ENCODE measurements at places on chromosomes 3 and 15. TPM values are rescaled to one million over a fixed set of nuclear protein-coding genes. Genes with fewer than 3 reads are reported as not detected.

ALDH1A3 gene
- 214 TPM for total RNA-seq

LTK gene
- not detected for total RNA-seq

MAGI1 gene
- 7.5 TPM for total RNA-seq

AMIGO3 gene
- total RNA-seq: not detected

EPHB1 gene
- not detected for total RNA-seq

PIK3CB gene
- total RNA-seq: 15.3 TPM

PLSCR5 gene
- total RNA-seq: not detected

ZPLD1 gene
- total RNA-seq: 1.7 TPM

GRK7 gene
- total RNA-seq: not detected

COL6A5 gene
- total RNA-seq: not detected

KIF15 gene
- 2.4 TPM for total RNA-seq

ISLR gene
- total RNA-seq: not detected

IGSF10 gene
- under 0.01 TPM for total RNA-seq

VIPR1 gene
- total RNA-seq: 3.4 TPM

LRRIQ4 gene
- total RNA-seq: not detected

MUSTN1 gene
- not detected for total RNA-seq

CCDC33 gene
- not detected for total RNA-seq

C3orf70 gene
- not detected for total RNA-seq

SLC22A13 gene
- total RNA-seq: 0.24 TPM

ACP3 gene
- 1.9 TPM for total RNA-seq

C15orf62 gene
- 1.2 TPM for total RNA-seq

SLC9C1 gene
- total RNA-seq: 0.43 TPM

EFCAB12 gene
- not detected for total RNA-seq

CD276 gene
- 31.5 TPM for total RNA-seq

PPP1R14D gene
- not detected for total RNA-seq

MYO5C gene
- 8.9 TPM for total RNA-seq

CSK gene
- total RNA-seq: 30.1 TPM

GOLGA8H gene
- not detected for total RNA-seq

FBXL22 gene
- total RNA-seq: not detected

GOLGA8F gene
- total RNA-seq: 0.24 TPM

ZNF80 gene
- total RNA-seq: not detected

LIPC gene
- 1.4 TPM for total RNA-seq

LIPH gene
- 3.9 TPM for total RNA-seq

LDHAL6B gene
- not detected for total RNA-seq

P2RY14 gene
- total RNA-seq: under 0.01 TPM

LRRC3B gene
- total RNA-seq: not detected

CSPG4 gene
- 22.7 TPM for total RNA-seq

FBXW12 gene
- not detected for total RNA-seq

SLC27A2 gene
- 1.4 TPM for total RNA-seq

MYRIP gene
- under 0.01 TPM for total RNA-seq

ARHGEF26 gene
- total RNA-seq: 0.24 TPM

TTLL13 gene
- not detected for total RNA-seq

FETUB gene
- total RNA-seq: not detected

Data from tracheal epithelial cell (primary cell).